Amniotic epithelial cell (primary cell): ENCODE measurements at places on chromosomes 6 and 20.

- DNase-seq: no peak
Measured at GRCh38 chr6:49087369-49087768, 375.7 kb downstream of the MMUT start.

GRCh38 chr20:50376888-50377459 is 133.2 kb upstream of the PTPN1 start:
- no peak for DNase-seq

DNA sequence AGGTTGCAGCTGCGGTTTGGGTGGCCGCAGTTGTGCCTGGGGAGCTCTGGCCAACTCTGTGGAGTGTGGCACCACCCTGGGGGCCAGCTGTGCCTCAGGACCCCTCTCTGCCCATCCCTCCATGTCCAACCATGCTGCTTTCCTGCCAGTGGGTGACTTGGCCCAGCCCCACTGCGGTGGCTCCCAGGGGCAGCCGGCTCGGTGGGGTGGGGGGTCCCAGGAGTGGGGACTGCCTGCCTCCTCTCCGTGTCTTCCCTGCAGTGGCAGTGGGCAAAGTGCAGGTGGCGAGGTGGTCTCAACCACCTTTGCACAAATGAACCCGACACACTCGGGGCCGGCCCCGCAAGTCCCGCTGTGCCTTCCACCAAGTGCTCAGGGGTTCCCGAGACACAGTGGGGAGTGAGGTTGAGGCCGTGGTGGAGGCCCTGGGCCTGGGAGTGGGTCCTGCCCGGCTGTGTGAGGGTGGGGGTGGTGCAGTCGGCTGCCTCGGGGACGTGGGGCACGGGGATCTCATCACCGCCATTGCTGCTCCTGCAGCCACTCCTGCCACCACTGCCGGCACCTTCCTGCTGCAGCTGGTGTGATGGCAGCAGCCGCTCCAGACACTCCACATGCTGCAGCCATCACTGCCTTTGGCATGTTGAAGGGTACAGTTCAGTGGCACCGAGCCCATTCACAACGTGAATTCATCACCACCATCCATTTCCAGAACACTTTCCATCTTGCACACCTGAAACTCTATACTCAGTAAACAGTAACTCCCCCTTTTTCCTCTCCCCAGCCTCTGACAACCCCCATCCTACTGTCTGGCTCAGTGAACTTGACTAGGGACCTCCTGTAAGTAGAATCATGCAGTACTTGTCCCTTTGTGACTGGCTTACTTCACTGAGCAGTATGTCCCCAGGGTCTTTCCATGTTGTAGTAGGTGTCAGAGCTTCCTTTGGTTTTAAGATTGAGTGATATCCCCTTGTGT is 10.7 kb upstream of the SLCO4A1 start:
- no peak for DNase-seq

GRCh38 chr6:149084808-149085556 is 232.5 kb upstream of the TAB2 start:
- no peak for DNase-seq
